Stimulated activated CD4-positive, alpha-beta T cell treated with anti-CD3 and anti-CD28 coated beads, TNF-alpha, amount 100 ng/mL, for 24 hours (primary cell): ENCODE measurements at places on chromosomes 4 and X.
A peak's percentile ranks its signal among the peaks of the same experiment; 100 is the strongest.

GRCh38 chr4:41432219-41432618, 105.7 kb upstream of the LIMCH1 start:
- DNase-seq, result no peak

GRCh38 chr4:6785572-6785925, 3.0 kb downstream of the KIAA0232 start:
- no peak for DNase-seq

GRCh38 chr4:3054169-3054759, 20.1 kb downstream of the HTT-AS start:
- no peak for DNase-seq

DNA sequence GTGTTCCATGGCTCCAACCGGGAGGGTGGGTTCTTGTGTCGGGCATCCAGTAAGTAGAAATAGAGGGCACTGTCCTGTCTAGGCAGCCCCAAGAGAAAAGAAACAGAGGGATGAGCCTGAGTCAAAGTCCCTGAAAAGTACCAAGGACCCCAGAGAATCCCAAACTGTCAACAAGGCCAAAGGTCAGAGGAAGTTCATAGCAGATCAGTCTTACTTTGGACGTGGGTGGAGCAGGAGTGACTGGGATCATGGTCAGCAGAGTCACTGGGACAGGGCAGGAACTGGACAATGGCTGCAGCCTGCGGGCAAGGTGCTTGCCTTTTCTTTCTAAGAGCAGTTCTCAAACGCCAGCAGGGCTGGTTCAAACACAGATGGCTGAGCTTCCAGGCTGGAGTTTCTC, 17.3 kb downstream of the F11 start:
- DNase-seq, result no peak

GRCh38 chrX:120244395-120244734, 6.2 kb upstream of the ZBTB33 start:
- no peak for DNase-seq

GRCh38 chr4:184261246-184261645, 43.6 kb upstream of the ENPP6 start:
- no peak for DNase-seq

DNA sequence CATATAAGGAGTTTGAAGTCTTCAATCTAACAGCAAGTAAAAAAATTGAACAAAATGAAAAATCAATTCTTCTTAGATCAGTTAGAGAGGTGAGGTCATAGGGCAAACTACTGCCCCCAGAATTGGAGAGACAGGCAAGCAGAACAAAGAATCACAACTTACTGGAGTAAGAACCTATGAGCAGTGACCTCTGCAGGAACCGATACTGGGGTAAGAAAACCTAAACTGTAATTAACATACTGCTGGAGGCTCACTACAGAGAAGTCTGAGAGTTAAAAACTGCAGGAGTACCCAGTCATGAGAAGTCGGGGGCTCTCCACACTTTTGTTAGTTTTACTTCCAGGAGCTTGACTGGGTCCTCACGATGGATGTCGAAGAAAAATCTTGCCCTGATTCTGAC, 16.0 kb downstream of the CLDN22 start:
- DNase-seq, result no peak

DNA sequence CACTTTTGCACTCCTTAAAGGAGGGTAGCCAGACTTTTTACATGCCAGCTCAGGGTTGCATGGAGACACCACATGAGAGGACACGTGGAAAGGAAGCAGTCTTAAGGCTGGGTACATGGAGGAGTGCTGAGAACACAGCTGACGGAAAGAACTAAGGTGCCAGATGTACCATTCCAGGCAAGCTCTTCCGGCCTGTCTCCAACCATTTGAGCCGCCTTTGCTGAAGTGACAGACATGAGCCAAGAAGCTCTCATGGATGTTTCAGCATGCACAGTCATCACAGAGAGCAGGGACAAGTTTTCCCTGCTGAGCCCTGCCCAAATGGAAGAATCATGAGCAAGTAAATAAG, 83.4 kb upstream of the BMP2K start:
- no peak for DNase-seq

DNA sequence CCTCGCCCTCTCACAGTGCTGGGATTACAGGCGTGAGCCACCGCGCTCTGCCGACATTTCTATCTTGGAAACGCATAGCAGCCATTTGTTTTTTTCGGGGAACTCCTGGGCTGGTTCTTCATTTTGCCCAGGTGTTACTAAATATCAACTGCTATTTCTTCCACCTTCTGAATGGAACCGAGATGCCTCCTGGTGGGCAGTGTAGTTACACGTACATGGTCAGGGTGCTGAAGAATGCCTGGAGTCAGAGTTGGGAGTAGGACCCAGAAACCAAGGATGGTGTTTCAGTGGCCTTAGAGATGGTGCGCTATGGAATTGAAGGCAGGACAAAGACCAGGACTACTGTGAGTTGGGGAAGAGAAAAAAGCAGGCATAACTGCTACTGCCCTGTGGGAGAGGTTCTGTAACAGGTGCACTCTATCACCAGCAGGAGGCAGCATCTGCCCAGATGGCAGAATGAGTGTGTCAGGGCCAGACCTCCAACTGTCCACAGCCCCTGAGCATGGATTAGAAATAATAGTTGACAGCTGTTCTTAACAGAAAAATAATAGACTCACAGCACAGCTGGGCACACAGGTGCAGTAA, 81.7 kb downstream of the ZC4H2 start:
- DNase-seq, result peak; percentile 0

GRCh38 chr4:6806924-6807626, 24.5 kb downstream of the KIAA0232 start:
- no peak for DNase-seq

- peak; percentile 72 for DNase-seq
These were observed at the start of gene JAKMIP1 for GRCh38 chr4:6200011-6200921. TSS of gene JAKMIP1 (minus strand) at chr4:6200549. CDS start at chr4:6112850, 87,699 bp downstream.

GRCh38 chr4:145045180-145045579, 52.8 kb downstream of the ANAPC10 start:
- DNase-seq, result no peak

GRCh38 chrX:40127052-40127451, 29.3 kb upstream of the BCOR start:
- no peak for DNase-seq

- no peak for DNase-seq
These were observed 61.6 kb upstream of the LIMCH1 start for GRCh38 chr4:41476310-41476885.

DNA sequence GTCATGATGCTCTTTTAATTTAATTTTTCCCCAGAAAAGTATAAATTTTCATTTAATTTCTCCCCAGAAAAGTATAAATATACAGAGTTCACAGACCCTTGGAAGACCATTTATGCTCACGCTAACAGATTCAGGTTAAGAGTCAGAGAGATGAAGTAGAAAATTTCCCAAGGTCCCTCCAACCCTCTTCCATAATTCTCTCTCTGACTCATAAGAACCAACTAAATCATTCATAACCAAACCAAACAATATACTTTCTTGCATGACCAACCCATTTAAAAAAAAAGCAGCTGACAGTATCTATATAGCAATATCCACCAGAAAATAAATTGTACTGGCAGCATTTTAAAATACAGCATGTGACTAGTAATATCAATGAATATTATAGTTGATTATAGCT, 3.9 kb downstream of the KLHL8 start:
- DNase-seq, result no peak

DNA sequence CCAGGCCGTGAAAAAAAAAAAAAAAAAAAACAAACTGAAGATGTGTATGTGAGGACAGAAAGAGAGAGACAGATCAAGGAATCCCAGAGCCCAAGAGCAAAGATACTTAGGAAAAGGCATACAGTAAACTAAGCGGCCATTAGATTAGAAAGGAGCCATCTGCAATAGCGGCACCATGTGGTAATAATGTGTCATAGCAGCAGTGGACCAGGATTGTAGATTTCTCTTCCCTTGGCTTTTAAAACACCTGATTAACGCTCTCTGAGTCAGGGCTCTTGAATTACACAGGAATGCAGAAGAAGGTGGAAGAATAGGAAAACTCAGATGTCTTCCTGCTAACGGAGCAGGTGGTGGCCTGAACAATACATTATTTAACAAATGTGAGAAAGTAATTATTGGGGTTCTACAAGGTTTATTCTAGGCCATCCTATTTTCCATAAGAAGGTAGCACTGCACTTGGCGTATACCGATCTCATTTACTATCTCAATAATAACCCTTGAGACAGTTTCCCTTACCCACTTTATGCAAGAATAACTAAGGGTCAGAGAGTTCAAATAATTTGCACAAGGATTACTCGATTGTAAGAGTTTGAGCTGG, 182.7 kb downstream of the KCNIP4 start:
- no peak for DNase-seq

DNA sequence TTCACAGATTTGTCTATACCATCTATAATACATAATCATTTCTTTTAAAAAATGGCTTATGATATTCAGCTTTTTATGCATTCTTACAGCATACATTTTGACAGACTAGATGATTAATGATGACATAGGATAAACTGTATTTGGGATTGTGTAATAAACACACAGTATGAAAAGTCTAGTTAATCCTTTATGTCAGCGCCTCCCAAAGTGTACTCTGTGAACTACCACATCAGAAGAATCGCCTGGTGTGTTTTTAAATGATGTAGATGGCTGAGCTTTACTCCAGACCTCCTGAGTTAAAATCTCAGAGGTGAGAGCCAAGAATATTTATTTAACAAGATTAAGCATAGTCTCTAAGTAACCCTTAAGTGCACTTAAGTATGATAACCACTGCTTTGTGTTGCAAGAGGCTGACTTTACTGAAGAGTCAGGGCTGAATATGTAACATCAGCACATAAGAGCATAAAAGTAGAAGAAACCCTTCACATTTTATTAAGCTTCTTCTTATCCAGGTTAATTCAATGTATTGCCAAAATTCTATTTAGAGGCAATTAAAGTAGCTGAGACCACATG, 104.2 kb downstream of the ANK2 start:
- DNase-seq, result no peak

DNA sequence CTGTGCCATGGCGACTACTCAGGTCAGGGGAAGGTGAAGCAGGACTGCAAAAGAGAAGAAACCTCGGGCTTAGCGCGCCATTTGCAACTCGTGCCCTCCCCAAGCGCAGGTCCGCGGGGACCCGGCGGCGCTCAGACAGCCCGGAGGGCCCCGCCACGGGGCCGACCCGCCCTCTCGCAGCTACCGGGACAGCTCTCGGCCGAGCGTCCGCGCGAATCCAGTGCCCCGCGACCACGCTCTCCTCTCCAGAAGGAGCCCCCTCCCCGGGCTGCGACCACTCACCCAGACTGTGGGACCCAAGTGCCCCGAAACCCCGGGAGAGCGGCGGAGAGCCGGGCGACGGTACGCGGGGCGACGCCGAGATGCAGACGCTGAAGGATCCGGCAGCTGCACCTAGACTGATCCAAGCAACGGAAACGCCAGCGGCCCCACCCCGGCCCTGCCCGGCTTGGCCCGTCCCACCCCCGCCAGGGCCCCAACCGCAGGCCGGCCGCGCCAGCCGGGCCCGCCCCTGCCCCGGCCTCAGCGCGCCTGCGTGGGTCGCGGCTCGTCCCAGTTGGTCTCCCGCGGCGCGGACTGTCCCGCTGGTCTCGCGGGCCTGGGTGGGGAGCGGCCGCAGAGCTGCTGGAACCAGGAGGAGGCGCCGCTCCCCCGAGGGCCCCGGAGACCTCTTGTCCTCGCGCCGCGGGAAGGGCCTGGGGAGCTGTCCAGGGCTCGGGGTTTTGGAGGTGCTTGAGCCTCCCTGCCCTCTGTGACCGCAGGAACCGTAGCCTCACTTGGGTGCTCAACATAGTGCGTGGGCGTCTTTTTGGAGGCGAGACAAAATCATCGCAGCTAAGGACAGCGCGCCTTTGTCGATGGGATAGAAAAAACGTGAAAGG, at the start of gene ANXA5:
TSS of gene ANXA5 (minus strand) at position 400 of the 881 bp plus-strand sequence. CDS start at position 9, 391 bp downstream.
- no peak for DNase-seq

DNA sequence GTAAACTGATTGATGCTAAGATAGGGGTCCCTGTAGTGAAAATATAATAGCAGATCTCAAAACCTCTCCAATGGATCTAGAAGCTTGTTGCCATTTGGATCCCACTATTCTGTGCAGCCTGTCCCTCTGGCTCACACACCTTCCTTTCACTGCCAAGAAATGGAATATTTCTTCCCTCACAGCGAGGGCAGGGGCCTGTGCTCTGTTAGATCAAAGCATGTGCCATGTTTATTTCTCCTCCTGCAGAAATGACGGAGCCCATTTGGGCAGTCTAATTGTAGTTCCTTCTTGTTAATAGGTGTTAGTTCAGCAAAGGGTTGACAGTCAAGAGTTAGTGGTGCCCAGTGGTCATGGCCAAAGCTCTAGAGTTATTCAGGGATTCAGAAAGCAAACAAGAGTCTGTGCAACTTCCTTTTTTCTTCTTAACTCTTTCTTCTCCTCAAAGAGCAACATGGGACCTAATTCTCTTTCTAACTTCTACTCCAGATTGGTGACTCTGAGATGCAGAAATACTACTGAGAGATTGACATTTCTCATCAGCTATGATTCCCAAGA, 106.8 kb downstream of the STOX2 start:
- DNase-seq, result no peak

- no peak for DNase-seq
These were observed 13.2 kb downstream of the HAND2 start for GRCh38 chr4:173516621-173517524.

GRCh38 chrX:154329294-154329693, 33.7 kb downstream of the TKTL1 start:
- no peak for DNase-seq

GRCh38 chr4:158046345-158046744, 126.5 kb downstream of the GASK1B start:
- DNase-seq, result no peak

DNA sequence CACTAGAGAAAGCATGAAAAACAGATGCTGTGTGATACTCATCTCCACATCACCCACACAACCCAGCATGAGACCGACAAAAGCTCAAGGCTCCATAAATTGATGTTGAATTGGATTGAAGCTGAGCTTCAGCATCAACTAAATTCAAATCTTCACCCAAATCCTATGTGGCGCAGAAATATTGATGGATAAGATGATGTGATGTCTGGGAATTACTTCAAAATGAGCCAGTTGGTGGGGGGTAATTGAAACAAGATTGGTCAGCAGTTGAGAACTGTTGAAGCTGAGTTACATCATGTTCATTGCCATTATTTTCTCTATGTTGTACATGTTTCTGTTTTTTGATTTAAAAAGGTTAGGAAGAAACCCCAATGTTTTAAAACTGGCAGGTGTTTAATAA, 166.5 kb upstream of the STS start:
- DNase-seq, result no peak

DNA sequence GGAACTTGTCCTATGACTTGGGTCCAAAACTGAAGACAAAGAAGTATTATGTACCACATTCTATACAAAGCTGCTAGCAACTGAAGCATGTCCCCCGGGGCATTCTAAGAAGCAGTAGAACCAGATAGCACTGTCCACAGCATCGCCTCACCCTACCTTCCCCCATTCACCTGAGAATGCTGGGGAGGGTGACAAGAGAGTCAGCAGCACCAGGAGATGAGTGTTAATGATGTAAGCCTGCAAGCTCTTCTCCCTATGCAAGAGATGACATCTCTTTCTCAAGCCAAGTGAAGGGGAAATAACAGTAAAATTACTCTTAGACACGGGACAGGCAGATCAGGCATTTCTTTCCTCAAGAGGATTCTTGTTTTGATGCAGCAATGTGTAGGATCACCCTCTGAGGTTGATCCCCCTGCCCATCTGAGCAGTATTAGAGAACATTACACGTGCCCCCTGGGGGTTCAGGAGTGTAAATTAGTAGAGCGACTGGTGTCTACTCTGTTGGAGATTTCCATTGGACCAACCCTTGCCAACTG, 13.9 kb upstream of the TLR1 start:
- DNase-seq, result no peak
